ENCODE measurements at places on chromosomes 5 and 9. TPM values are rescaled to one million over a fixed set of nuclear protein-coding genes. Genes with fewer than 3 reads are reported as not detected.

DNA sequence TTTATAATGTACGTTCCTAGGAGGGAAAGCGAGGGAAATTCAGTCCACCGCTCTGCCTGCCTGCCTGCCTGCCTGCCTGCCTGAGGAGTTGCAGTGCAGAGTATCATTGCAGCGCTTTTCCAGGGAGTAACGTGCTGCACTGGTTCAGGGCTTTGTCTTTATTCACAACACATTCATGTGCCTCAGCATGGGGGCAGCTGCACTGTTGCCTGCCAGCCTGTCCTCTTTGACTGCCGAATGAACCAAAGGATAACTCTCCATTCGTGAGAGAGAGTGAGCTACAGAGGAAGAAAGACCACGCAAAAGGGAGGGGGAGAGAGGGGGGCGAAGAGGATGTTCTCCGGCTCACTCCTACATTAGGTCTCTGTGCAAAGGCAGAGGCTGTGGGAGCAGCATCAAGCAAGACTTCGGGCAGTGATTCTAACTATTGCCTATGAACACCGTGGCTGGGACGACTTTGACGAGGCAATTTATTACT is 791.2 kb downstream of the MAT2B start:
- no peak for DNase-seq
- no peaks in the 10 kb centered on the region for H3K4me1 ChIP-seq
- H3K27me3 ChIP-seq, result no peaks in the 10 kb centered on the region

DNA sequence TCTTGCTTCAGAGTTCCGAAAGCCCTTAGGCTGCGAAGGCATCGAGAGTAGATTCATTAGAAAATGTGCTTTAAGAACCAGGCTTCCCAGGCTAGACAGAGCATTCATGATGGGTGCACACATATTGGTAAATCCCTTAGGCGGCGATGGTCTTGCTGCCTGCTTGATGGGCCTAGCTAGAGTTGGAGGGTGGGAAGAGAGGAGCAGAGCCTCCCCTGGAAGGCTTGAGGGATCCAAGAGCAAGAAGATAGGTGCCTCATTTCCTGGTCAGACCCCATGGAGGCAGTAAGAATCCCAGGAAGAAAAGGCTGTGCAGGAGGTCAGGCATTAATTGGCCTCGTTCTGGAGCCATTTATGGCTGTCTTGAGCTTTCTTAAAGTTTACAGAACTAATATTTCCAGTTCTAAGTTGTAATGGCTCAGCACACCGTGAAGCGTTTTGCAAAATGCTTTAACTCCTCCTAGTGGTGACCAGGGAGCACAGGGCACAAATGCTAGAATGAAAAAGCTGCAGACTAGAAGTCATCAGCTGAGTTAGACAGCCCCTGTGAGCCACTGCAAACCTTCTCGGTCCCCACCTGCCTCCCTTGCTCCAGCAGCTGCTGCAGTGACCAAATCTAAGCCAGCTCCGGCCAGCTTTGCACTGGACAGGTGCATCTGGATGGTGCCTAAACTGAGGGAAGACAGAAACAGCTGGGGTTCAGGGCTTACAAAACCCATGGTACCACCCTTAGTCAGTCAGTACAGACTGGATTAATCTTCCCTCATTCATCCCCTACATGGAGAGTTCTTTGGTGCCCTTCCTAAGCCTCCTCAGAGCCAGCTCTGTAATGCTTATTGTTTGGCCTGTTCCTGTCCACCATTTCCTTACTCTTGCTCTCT is 14.7 kb downstream of the SLC45A2 start:
- H3K36me3 ChIP-seq, result no peaks in the 10 kb centered on the region
- no peak for DNase-seq
- no peak overlapping the region for H3K27ac ChIP-seq
- no peaks in the 10 kb centered on the region for H3K27me3 ChIP-seq

DNA sequence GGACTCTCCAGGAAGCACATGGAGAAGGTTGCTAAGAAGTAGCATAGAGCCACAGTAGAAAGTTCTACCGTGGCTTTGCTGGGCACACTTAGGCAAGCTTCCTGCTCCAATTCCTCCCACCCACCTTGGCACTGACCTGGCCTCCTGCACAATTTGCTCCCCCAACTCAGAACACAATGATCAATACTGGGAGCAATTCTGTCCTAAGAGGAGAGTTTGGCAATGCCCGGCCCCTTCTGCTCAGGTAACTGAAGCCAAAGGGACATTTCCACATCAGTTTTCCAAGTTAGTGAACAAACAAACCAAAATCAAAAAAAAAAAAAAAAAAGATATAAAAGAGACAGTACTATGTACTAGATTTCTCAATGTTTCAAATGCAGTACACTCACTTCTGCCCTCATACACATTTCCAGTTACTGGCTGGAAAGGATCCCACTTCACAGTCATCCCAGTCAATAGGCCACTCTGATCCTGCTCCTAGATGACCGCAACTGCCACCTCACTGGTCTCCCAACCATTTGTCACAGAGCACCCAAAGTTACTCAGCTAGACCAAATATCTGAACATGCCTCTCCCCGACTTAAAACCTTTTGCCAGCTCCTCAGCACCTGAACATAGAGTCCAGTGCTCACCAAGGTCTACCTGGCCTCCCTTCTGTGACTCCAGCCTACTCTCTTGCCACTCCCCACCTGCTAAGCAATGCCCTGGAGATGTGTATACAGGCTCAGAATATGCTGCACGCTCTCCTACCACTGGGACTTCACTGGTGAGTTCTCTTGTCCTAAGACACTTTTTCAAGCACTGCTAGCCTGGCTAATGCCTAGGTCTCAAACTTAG is 21.3 kb downstream of the ABCA1 start:
- H3K4me1 ChIP-seq, result peaks cover 50% of the 10 kb centered on the region
- no peaks in the 10 kb centered on the region for H3K27me3 ChIP-seq
- no peak overlapping the region for H3K27ac ChIP-seq
- H3K4me3 ChIP-seq, result no peak overlapping the region
- H3K36me3 ChIP-seq, result peaks cover 6% of the 10 kb centered on the region

DNA sequence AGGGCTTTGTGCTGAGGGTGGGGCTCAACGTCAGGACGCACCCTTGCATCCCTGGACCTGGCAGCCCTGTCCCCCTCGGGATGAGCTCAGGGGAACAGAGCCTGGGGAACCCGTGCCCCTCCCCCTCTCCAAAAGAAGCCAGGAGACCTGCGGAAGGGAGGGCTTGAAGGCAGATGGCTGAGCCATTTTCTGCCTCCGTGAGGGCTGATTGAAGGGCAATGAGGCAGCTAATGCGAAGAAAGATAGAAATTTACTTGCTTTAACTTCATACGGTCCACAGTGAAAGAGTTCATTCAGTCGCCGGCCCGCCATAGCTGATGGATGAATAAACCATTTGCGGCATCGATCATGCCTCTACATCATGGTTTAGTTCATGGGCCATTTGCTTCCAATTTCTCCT is 28.8 kb downstream of the ASS1 start:
- no peak overlapping the region for H3K4me3 ChIP-seq
- H3K4me1 ChIP-seq, result no peaks in the 10 kb centered on the region

GRCh38 chr5:164256954-164257353 is 751.5 kb downstream of the MAT2B start:
- DNase-seq, result no peak
- no peaks in the 10 kb centered on the region for H3K4me1 ChIP-seq
- no peak overlapping the region for H3K4me3 ChIP-seq
- H3K36me3 ChIP-seq, result no peaks in the 10 kb centered on the region
- no peak overlapping the region for H3K27ac ChIP-seq
- no peaks in the 10 kb centered on the region for H3K27me3 ChIP-seq

- no peak overlapping the region for H3K27ac ChIP-seq
- H3K4me3 ChIP-seq, result no peak overlapping the region
- no peaks in the 10 kb centered on the region for H3K36me3 ChIP-seq
- no peaks in the 10 kb centered on the region for H3K4me1 ChIP-seq
- DNase-seq, result no peak
- H3K27me3 ChIP-seq, result no peaks in the 10 kb centered on the region
These were observed 183.0 kb downstream of the GLIS3 start for GRCh38 chr9:4116723-4117460.

DNA sequence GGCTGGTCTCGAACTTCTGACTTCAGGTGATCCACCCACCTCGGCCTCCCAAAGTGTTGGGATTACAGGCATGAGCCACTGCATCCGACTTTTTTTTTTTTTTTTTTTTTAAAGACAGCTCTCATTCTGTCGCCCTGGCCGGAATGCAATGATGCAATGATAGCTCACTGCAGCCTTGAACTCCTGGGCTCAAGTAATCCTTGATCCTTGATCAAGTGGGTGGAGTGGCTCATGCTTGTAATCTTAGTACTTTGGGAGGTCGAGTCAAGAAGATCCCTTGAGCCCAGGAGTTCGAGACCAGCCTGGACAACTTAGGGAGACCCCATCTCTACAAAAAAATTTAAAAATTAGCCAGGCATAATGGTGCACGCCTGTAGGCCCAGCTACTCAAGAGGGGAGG is 8.1 kb downstream of the SEC24A start:
- H3K27me3 ChIP-seq, result no peaks in the 10 kb centered on the region
- DNase-seq, result no peak
- no peak overlapping the region for H3K4me3 ChIP-seq
- peaks cover 6% of the 10 kb centered on the region for H3K4me1 ChIP-seq

- H3K27ac ChIP-seq, result no peak overlapping the region
- H3K36me3 ChIP-seq, result no peaks in the 10 kb centered on the region
- no peak overlapping the region for H3K4me3 ChIP-seq
- peaks cover 9% of the 10 kb centered on the region for H3K4me1 ChIP-seq
- no peak for DNase-seq
These were observed 6.1 kb downstream of the PRDM6 start for GRCh38 chr5:123094919-123095797.

GRCh38 chr5:147332658-147333057 is 97.8 kb downstream of the STK32A start:
- H3K36me3 ChIP-seq, result no peaks in the 10 kb centered on the region
- no peaks in the 10 kb centered on the region for H3K27me3 ChIP-seq
- H3K4me1 ChIP-seq, result no peaks in the 10 kb centered on the region
- no peak overlapping the region for H3K27ac ChIP-seq
- no peak for DNase-seq
- no peak overlapping the region for H3K4me3 ChIP-seq

GRCh38 chr5:25090275-25090674 is 445.5 kb upstream of the CDH10 start:
- H3K36me3 ChIP-seq, result no peaks in the 10 kb centered on the region
- DNase-seq, result no peak
- no peaks in the 10 kb centered on the region for H3K27me3 ChIP-seq
- no peak overlapping the region for H3K4me3 ChIP-seq
- no peaks in the 10 kb centered on the region for H3K4me1 ChIP-seq
- H3K27ac ChIP-seq, result no peak overlapping the region

- no peaks in the 10 kb centered on the region for H3K36me3 ChIP-seq
- H3K4me1 ChIP-seq, result peaks cover 11% of the 10 kb centered on the region
- no peak overlapping the region for H3K27ac ChIP-seq
- H3K4me3 ChIP-seq, result no peak overlapping the region
- no peaks in the 10 kb centered on the region for H3K27me3 ChIP-seq
These were observed 15.8 kb upstream of the TRAF1 start for GRCh38 chr9:120942186-120943001.

- H3K27ac ChIP-seq, result no peak overlapping the region
- no peaks in the 10 kb centered on the region for H3K27me3 ChIP-seq
- H3K36me3 ChIP-seq, result no peaks in the 10 kb centered on the region
- no peak for DNase-seq
- H3K4me1 ChIP-seq, result peaks cover 11% of the 10 kb centered on the region
- H3K4me3 ChIP-seq, result no peak overlapping the region
These were observed 32.7 kb downstream of the KCNIP1 start for GRCh38 chr5:170536525-170536924.

DNA sequence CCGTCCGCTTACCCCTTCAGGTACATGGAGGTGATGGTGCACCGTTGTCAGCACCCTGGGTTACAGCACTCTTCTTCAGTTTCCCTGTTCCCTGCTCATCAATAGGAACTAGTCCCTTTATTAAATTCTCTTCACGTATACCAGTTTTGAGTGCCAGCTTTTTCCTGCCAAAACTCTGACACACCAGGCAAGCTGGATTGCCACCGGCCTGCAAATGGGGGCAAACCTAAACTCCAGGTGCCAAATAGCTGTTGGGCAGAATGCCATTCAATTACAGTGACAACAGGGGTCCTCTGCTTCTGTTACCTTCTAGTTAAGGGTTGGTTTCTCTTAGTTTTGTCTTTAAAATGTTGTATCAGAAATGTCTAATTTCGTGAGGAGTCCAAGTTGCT is 400.4 kb downstream of the OSTF1 start:
- no peak overlapping the region for H3K4me3 ChIP-seq
- H3K4me1 ChIP-seq, result no peaks in the 10 kb centered on the region
- H3K27ac ChIP-seq, result no peak overlapping the region
- no peaks in the 10 kb centered on the region for H3K27me3 ChIP-seq

DNA sequence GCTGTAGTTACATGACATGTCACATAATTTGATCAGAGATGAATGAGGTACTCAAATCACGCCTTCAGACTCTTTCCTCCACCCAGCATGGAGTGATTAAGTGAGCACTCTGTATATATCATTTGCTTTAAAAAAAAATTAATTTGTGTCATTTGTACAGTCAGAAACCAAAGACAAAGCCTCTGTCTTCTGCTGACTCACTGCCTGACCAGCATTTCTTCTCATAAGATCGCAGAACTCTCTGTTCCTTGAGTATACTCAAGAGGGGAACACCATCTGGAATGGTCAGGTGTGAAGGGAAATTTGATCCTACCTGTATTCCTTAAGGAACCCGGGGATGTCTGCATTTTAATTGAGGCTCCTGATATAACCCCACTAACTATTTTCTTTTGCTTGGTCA is 254.4 kb downstream of the FAM114A2 start:
- H3K4me3 ChIP-seq, result no peak overlapping the region
- no peaks in the 10 kb centered on the region for H3K36me3 ChIP-seq
- H3K27ac ChIP-seq, result no peak overlapping the region
- DNase-seq, result no peak

DNA sequence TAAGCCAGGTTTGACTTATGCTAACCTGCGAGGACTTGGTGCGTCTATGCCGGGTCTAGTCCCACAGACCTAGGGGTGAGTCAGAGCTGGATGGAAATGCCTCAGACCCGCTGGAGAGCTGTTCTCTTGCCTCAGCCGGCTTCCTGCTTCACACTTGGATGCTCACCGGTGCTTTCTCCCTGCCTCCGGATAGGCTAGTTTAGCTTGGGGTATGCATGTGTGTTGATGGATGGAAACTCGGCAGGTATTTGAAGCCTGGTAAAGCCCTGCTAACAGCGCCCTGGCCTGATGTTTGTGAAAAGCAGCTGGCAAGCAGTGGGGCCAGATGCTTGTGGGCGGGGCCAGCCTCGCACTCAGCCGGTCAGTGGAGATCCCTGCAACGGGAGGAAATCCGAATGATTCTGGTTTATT is 29.3 kb downstream of the PRRC2B start:
- H3K27ac ChIP-seq, result peak overlapping the region; percentile 70
- no peaks in the 10 kb centered on the region for H3K27me3 ChIP-seq
- DNase-seq, result no peak
- H3K4me1 ChIP-seq, result peaks cover 62% of the 10 kb centered on the region

GLIPR2 gene
- total RNA-seq, result 7.6 TPM

EHMT1 gene
- total RNA-seq, result 38.5 TPM

ERCC8 gene
- total RNA-seq, result 5.5 TPM

GMCL2 gene
- not detected for total RNA-seq

ADAMTS19 gene
- total RNA-seq, result 1.2 TPM

LECT2 gene
- total RNA-seq, result not detected

ZNF366 gene
- 5.5 TPM for total RNA-seq

SLC1A1 gene
- total RNA-seq, result 2.1 TPM

EEIG1 gene
- 24.1 TPM for total RNA-seq

RGS7BP gene
- total RNA-seq, result 3.2 TPM

SLC22A4 gene
- 4.3 TPM for total RNA-seq

PRDM9 gene
- total RNA-seq, result not detected

SPAAR gene
- 6.8 TPM for total RNA-seq

GARNL3 gene
- 60.4 TPM for total RNA-seq

BTNL9 gene
- 30.5 TPM for total RNA-seq

All from heart left ventricle (tissue), 16 donors.